ENCODE measurements at places on chromosomes 7 and 10.

DNA sequence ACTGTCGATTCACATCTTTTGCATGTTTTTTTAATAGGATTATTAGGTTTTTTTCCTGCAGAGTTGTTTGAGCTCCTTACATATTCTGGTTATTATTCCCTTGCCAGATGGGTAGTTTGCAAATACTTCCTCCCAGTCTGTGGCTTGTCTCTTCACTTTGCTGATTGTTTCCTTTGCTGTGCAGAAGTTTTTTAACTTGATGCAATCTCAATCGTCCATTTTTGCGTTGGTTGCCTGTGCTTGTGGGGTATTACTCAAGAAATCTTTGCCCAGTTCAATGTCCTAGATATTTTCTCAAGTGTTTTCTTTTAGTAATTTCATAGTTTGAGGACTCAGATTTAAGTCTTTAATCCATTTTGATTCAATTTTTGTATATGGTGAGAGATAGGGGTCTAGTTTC is 95.4 kb downstream of the TBXAS1 start:
- peaks cover 10% of the 10 kb centered on the region for H3K36me3 ChIP-seq
- no peak for DNase-seq
- H3K4me1 ChIP-seq: no peaks in the 10 kb centered on the region
- no peak overlapping the region for H3K4me3 ChIP-seq
- H3K27ac ChIP-seq: no peak overlapping the region

DNA sequence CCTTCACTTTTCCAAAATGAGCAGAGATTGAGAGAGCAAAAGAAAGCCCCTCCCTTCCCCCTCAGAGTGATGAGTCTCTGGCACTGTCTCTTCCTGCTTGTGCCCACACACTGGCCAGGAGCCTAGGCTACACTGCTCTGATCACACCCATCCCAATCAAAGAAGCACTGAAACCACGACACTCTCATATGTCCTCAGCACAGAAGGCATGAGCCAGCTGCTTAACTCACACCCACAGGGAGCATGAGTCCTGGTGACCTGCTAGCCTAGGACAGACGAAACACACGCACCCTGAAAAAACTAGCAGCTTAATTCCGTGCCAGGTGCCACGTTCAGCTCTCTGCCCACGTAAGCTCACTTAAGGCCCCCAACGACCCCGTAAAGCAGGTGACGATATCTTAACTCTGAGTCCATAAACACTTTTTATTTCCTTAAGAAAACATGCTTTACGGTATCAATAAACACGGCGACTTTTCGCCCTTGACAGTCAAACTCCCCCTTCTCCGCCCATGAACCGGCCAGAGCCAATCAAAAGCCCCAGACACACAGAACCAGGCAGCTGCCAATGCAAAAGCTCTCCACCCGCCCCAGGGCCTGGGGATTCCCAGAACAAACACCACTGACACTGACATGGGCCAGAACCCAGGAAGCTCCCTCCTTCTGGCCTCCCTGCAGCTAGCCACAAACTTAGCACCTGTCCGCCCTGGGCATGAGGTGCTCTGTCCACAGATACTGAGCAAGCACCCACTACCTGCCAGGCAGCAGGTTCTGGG is 69.0 kb downstream of the TNRC18 start:
- H3K4me1 ChIP-seq: no peaks in the 10 kb centered on the region
- peak overlapping the region; percentile 37 for H3K27ac ChIP-seq
- no peak for DNase-seq
- no peak overlapping the region for H3K4me3 ChIP-seq
- H3K36me3 ChIP-seq: peaks cover 94% of the 10 kb centered on the region
- no peaks in the 10 kb centered on the region for H3K27me3 ChIP-seq

DNA sequence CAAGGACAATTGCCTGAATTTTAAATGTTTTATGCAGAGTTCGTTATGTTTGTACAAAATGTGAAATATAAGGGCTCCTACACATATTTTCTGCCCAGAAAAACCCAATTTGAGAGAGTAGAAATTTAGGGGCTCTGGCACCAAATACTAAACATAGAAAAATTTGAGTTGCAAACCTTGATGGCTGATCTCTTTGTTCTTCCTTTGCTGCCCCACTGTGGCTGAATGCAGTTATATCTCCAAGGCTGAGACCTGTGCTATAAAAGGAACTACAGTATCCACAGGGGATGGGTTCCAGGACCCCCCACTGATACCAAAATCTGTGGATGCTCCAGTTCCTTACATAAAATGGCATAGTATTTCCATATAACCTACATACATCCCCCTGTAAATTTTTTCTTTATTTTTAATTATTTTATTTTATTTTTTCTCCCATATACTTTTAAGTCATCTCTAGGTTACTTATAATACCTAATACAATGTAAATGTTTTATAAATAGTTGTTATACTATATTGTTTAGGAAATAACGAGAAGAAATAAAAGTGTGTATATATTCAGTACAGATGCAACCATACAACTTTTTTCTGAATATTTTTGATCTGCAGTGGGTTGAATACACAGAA is 22.5 kb downstream of the CFAP43 start:
- no peaks in the 10 kb centered on the region for H3K27me3 ChIP-seq
- no peak overlapping the region for H3K4me3 ChIP-seq
- peak; percentile 45 for DNase-seq
- no peaks in the 10 kb centered on the region for H3K4me1 ChIP-seq
- no peaks in the 10 kb centered on the region for H3K36me3 ChIP-seq

GRCh38 chr7:130940907-130941306 is 206.9 kb upstream of the KLF14 start:
- H3K27ac ChIP-seq: no peak overlapping the region
- no peaks in the 10 kb centered on the region for H3K27me3 ChIP-seq
- H3K4me1 ChIP-seq: peaks cover 23% of the 10 kb centered on the region
- DNase-seq: no peak
